ENCODE measurements at places on chromosomes 4 and X.

DNA sequence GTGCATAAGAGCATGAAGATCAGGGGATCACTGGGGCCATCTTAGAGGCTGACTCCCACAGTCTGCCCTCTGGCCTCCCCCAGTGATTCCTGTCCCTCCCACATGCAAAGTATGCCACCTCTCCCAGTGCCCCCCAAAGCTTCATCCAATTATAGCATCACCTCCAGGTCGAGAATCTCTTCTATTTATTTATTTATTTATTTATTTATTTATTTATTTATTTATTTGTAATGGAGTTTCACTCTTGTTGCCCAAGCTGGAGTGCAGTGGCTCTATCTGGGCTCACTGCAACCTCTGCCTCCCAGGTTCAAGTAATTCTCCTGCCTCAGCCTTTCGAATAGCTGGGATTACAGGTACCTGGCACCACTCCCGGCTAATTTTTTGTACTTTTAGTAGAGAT is 50.1 kb downstream of the BCORL1 start:
- DNase-seq: no peak

GRCh38 chr4:185263419-185263818 is 54.0 kb downstream of the SNX25 start:
- no peak for DNase-seq

DNA sequence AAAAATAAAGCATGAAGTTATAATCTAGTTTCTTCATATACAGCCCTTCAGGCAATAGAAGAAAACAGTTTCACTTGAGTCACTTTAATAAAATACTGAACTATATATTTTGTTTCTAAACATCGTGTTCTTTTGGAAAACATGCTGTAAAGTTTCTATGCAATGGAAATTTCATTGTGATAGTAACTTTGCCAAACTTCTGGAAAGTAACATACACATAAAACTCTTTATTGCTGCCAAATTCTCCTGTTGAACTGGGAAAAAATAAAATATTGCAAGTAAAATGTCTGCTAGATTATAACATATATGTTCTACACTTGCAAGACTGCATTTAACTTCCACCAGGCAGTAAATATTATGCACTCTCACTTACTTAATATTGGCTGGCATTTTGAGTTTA is 635.4 kb downstream of the SPRY1 start:
- DNase-seq: no peak

DNA sequence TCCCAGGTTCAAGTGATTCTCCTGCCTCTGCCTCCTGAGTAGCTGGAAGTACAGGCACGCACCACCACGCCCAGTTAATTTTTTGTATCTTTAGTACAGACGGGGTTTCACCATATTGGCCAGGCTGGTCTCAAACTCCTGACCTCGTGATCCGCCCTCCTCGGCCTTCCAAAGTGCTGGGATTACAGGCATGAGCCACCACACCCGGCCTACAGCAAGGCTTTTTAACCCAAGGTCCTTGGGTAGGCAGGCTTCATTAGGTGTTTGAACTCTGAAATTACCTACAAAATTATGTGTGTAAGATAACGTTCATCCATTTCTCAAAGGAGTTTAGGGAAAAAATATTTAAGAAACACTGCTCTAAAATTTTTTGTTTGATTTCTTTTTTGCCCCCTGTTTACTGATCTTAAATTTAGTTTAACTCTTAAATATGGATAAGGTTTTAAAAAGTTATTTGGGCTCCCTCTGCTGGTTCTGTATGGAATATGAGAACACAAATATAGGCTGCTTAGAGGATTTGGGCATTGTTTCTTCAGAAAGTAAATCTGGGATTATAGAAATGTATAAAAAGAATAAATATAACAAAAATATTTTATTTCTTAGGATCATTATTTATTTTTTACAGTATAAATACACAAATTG is 92.8 kb downstream of the CBR4 start:
- DNase-seq: peak; percentile 18

- DNase-seq: no peak
Observed at GRCh38 chrX:1162119-1162916, 50.1 kb downstream of the CRLF2 start.

DNA sequence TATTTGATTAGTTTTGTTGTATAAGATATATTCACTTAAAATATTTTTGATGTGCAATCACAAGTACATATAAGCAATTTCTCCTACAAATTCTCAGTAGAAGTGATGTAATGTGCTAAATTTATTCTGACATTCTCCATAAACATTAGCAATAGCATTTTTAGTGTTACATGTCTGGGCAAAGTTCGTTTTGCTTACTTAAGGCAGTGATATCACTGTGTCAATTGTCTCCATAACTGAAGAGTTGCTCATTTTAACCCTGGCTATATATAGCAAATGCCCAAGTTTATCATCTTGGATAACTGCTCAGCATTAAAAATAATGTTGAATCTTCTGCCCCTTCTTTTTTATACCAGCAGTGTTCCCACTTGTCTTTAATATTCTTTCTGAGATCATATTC is 340.0 kb upstream of the NDST4 start:
- DNase-seq: no peak

- DNase-seq: no peak
Observed at GRCh38 chr4:17275836-17276235, 236.1 kb downstream of the QDPR start.

DNA sequence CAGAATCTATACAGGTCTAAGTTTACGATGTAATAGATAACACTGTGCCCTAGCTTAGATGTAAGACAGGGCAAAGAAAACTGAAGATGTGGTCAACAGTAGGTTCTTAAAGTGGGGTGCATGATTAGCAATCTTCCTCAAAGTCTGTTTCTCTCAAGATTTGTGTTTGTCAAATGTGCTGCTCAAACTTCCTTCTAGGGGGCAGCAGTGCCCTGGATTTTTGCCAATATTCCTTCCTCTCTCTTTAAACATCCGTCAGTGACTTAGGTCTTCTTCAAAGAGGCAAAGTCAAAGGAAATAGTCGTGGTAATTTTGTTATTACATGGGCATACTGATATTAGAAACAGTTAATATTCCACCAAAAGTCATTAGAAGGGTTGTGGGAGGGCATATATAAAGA is 4.2 kb upstream of the PDHA2 start:
- DNase-seq: no peak

- DNase-seq: peak; percentile 25
Observed at GRCh38 chr4:1565598-1566295, 118.4 kb downstream of the FAM53A start.

- no peak for DNase-seq
Observed at GRCh38 chr4:77493120-77493752, 112.4 kb upstream of the CXCL13 start.

DNA sequence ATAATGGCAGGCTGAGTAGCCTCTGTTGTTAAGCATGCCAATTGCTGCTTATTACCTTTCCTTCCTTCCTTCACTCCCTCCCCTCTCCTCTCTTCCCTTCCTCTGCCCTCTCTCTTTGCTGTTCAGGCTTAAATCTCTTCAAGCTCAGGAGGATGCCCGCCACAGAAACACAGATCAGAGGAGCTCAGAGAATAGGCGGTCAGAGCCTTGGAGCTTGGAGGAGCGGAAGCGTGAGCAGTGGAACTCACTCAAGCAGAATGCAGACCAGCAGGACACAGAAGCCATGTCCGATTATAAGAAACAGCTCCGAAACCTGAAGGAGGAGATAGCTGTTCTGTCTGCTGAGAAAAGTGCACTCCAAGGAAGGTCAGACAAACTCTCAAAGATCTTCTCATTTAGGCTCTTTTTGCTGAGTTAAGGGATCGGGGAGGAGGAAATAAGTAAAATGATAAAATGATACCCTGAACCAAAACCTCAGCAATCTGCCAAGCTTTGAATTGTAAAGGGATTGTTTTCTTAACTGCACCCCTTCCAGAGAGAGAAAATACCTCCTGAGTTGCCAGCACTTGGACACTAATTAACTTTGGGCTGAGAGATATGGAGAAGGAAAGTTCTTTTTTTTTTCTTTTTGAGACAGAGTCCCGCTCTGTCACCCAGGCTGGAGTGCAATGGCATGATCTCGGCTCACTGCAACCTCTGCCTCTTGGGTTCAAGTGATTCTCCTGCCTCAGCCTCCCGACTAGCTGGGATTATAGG is 20.9 kb downstream of the SPATA18 start:
- no peak for DNase-seq

DNA sequence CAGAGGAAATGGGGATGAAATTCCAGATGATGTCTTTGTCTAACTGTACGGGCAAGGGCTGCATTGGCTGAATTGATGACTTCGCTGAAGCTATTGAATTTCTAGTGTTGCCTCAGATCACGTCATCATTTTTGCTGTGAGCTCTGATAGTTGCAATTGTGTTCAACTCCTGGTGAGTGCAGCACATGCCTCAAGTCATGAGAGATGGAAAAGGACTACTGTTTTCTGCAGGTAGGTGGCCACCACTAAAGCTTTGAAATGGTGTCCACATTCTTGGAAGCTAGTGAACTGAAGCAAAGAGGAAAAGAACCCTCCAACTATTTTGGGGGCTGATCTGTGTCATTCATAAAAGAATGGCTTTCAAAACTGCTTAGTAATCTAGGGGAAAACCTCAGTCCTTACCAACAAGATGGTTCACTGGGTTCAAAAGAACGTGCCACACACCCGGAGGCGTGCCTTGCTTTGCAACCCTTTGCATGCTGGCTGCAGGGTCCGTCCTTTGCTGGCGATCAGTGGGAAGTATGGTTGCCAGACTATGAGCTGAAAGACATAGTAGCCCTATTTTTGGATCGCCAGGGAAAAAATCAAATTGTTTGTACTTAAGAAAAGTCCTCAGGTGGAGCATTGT is 88.1 kb upstream of the STOX2 start:
- DNase-seq: no peak

GRCh38 chrX:70476934-70477733 is 32.5 kb downstream of the DLG3 start:
- no peak for DNase-seq

- no peak for DNase-seq
Observed at GRCh38 chr4:155402941-155403340, 26.2 kb upstream of the MAP9 start.

DNA sequence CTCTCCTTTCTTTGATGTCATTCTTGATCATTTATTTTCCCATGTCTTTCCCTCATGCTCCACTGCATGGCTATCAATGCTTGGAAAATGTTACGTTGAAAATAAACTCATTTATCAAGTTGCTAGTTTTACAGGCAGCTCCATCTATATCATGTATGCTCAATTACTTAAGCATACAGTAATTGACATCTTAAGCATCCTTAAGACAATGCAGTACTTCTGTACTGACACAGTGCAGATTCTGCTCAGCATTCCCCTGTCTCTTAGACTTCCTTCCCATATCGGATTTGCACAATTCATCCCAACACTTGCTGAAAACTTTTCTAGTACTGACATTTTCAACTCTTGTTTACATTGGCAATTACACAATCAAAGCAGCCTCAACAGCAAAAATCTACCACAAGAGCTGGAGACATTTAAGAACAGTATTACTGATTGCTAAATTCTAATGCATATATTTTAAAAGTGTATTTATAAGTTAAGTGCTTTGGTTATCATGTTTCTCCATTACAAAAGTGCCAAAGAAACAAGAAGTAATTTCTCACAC is 165.6 kb downstream of the ATP10D start:
- DNase-seq: no peak

- no peak for DNase-seq
Observed at GRCh38 chrX:107204068-107204605, 2.1 kb downstream of the NUP62CL start.

DNA sequence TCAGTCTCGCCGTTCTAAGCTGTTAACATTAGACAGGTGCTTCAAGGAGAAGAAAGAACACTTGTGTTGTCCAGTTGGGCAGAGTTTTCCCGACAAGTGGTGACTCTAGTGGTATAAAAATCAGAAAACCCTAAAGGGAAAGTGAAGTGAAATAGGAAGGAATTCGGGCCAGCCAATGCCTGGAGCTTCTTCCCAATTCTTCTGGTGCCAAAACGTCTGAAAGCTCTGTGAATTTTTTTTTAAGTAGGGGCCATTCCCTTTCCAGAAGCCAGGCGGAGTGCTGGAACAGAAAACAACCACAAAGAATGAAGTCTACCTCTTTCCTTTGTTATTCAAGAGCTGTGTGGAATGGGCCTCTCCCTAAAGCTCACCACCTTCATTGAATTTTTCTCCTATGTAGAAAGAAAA is 43.1 kb upstream of the PPARGC1A start:
- no peak for DNase-seq

- no peak for DNase-seq
Observed at GRCh38 chrX:112735147-112735546, 55.4 kb upstream of the LHFPL1 start.

GRCh38 chr4:5615496-5616075 is 92.8 kb downstream of the EVC2 start:
- no peak for DNase-seq

DNA sequence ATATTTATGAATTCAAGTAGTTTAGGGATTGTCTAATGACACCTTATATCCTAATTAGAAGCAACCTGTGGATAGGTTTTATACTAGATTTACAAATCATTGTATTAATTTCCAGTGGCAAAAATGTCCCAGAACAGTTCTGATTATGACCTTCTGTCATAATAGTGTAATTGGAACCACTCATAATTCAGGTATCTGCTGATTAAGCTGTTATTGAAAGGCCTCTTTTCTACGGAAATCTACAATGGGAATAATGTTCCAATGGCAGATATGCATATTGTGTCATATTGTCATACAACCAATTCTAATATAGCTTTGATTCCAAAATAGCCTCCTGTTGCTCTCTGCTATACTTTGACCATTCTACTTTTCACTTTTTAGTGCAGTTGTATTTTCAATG is 19.0 kb downstream of the MMRN1 start:
- DNase-seq: no peak

DNA sequence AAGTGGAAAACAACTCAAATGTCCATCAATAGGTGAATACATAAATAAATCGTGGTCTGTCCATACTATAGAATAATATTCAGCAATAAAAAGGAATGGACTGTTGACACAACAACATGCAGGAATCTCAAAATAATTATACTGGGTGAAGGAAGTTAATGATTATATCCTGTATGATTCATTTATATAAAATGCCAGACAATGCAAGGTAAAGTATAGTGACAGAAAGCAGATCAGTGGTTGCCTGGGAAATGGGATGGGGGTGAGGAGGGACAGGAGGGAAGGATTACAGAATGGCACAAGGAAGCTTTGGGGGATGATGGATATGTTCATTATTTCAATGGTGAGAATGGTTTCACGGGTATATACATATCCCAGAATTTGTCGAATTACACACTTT is 12.3 kb downstream of the PYURF start:
- no peak for DNase-seq

- no peak for DNase-seq
Observed at GRCh38 chr4:141899541-141899940, 263.2 kb downstream of the IL15 start.

GRCh38 chrX:8089141-8089540 is 81.9 kb downstream of the VCX2 start:
- no peak for DNase-seq

DNA sequence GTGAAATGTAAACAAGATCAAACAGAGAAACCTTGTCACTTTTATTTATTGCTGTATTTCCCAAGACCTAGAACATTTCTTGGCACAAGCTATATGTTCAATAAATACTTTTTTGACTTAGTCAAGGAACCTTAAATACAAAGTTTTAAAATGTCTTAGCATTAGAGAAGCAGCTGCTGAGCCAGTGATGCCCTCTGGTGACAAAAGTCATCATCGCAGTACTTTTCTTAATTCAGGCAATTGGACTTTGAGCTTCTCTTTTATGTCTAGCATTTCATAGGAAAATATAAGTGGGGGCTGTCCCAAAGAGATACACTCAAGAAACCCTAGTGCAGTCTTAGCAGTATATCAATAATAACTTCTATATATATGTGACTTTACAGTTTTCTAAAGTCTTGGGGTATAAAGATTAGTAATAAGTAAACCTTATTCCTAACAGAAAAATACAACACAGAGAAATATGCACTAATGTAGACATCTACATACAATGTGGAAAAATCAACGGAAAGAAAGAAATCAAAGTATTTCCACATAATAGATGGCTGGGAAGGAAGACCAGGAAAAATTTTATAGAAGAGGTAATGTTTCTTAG is 118.4 kb downstream of the DTHD1 start:
- peak; percentile 65 for DNase-seq

All from CD4-positive, alpha-beta T cell treated with Interleukin-10 for 1 hour (primary cell).